ENCODE measurements at places on chromosomes 12 and 14.

GRCh38 chr12:94290353-94290752 lies 142.0 kb downstream of the PLXNC1 start:
- DNase-seq = no peak

DNA sequence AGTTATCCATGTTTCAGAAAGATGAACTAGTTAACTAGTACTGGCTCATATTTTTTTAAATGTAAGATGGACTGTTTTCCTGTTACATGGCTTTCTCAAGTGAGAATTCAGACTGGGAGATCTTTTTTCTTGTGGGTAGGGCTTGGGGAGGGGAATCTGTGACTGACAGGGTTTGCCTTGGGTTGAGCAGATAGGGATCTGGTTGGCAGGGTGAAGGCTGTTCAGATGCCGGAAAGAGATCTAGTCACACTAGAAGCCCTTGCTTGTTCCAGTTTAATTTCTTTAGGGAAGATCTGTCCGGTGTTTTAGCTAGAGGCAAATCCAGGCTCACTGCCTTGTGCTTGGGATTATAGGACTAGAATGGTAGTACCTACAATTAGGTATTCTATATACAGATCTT lies 63.2 kb downstream of the FBXO33 start:
- DNase-seq = no peak

- peak; percentile 13 for DNase-seq
Observed at GRCh38 chr12:60070552-60070951, 474.7 kb downstream of the SLC16A7 start.

GRCh38 chr14:32426586-32427388 lies 97.7 kb downstream of the AKAP6 start:
- DNase-seq = no peak

DNA sequence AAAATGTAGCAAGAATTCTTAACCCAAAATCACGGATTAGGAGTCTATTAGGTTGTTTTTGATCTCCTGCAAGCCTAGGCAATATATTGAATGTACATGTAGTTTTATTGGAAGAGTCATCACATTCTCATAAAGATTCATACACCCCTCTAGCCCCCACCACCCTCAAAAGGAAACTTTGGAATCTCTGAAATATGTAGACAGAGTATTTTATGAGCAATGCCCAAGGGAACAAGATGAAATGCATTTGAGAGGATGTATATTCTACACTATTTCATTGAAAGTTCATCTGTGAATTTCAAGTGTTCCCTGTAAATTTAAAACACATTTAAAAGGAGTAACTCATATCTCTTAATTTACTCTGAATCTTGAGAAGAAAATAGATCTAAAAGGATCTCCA lies 103.7 kb downstream of the SYT1 start:
- DNase-seq = peak; percentile 27

DNA sequence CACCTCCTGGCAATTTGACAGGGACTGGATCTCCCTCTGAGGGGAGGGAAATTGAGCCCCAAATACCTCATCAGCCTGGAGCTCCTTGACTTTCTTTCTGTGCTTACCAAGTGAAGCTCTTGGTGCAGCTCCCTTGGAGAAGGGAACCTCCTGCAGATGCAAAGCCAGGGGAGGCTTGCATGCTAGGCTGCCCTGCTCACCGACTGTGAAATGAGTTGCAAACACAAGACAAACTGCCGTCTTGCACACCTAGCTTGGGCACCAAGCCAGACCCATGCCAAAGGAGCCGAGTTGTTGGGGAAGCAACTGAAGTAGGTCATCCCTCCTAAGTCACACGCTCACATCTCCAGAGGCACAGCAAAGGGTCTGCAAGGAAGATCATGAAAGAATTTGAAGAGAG lies 95.2 kb downstream of the GTF2A1 start:
- DNase-seq = no peak

DNA sequence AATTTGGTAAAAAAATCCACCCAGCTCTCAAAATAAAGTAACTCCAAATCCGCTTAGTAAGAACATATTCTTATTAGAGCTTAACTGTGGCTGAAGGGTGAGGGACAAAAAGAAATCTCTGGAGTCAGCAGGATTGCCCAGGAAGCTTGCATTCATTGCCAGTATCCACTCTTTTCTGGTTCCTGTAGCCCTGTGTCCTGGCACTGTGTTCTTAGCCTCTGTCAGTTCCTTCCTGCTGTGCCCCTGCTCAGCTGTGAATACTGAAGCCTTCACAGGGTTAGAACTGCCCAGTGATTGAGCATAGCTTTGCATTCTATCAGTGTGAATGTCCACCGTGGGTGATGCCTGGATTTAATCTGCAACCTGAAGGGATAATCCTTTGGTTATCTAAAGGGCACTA lies 266.9 kb upstream of the PELI2 start:
- DNase-seq = no peak

GRCh38 chr12:81759190-81760051 lies at the start of gene PPFIA2:
Gene PPFIA2, minus strand, starts transcription at chr12:81759350.
- peak; percentile 40 for DNase-seq

DNA sequence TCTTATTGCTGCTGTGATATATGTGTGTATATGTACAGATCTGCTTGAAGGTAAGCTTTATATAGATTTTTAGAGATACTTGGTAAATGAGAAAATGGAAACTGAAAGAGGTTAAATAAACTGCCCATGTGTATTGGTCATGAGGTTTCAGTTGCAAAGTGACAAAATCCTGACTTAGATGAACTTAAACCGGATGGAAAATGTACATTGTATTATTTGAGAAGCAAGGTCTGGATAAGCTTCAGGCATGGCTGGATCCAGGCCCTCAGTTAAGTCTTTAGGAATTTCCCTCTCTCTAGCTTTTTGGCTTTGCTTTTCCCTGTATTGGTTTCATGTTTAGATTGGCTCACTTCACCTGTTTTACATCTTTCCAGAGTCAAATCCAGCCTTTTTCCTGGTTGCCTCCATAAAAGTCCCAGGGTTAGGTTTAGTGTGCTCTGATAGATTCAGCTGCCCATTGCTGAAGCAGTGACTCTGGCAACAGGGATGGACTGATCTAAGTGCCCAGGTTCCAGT lies 21.0 kb upstream of the MAP1LC3B2 start:
- no peak for DNase-seq

- DNase-seq = no peak
Observed at GRCh38 chr12:113990250-113991223, 24.4 kb upstream of the RBM19 start.

DNA sequence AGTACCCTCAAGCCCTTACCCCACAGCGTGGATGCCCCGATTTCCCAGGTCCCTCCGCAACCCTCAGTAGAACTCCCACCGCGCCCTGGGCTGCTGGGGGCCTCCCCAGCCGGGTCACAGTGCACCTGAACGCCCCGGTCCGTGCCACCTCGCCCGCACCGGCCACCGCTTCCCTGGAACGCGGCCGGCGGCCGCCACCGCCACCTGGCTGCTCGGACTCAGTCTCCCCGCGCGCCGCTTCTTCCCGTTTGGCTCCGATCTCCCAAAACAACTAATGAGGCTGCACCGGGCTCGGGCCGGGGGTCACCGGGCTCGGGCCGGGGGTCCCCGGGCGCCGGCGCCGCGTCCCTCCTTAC lies 1.0 kb downstream of the ITPK1 start:
- DNase-seq = no peak

GRCh38 chr12:115135800-115136211 lies 451.8 kb upstream of the TBX3 start:
- peak; percentile 55 for DNase-seq

GRCh38 chr12:20493934-20494333 lies 125.6 kb downstream of the PDE3A start:
- DNase-seq = peak; percentile 75

DNA sequence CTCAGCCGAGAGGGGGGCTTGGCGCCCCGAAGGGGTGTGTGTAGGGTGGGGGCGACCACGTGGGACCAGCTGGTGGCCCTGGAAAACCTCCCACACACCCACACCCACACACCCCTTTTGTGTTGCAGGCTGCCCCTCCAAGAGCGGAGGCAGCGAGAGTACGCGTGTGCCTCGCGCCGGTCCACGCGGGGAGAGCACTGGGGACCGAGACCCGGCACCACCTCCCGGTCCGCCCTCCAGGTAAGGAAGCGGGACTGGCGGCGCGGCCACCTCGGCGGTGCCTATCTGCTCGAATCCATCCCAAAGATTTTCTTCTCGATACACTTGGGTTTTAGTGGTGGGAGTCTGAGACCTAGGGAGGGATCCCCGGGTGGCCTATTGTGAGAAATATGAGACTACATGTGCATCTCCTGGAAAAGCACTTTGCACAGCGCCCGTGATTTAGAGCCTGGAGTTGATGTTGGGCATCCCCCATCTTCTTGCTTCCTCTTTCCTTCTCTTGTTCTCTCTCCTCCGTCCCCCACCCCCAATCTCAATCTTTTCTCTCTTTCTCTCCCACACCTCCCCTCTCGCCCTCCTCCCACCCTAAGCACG lies 393 bp downstream of the SYT1 start:
- DNase-seq = no peak

DNA sequence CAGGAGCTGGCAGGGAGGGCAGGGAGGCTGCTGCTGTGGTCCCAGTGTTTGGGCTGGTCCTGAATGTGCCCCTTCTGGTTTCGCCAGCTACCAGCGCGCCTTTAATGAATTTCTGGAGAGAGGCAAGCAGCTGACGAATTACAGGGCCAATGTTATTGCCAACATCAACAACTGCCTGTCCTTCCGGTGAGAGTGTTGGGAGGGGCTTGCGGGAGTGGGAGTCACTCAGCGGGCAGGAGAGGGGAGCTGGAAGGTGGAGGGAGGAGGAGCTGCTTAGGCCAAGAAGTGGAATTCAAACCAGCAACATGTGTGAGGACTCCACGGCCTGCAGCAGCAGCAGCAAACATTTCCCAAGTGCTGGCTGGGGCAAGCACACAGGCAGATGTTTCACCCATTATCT lies 7.7 kb downstream of the TNFAIP2 start:
- peak; percentile 64 for DNase-seq

DNA sequence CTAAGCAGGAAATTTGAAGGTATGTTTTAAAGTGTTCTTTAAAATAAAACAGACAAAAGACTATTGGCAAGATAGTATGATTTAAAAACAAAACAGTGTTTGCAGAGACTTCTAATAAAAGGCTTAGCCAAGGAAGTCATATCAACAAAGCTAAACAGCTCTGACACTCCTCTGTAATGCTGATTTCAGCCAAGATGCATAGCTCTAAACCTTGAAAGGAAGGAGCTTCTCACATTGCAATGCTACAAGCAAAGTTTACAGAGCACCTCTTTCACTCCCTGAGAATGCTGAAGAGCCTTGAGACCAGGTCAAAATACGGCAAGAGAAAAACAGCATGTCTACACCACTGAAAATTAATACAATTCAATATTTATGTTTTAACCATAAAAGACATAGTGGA lies 51.8 kb downstream of the PARP11 start:
- no peak for DNase-seq

DNA sequence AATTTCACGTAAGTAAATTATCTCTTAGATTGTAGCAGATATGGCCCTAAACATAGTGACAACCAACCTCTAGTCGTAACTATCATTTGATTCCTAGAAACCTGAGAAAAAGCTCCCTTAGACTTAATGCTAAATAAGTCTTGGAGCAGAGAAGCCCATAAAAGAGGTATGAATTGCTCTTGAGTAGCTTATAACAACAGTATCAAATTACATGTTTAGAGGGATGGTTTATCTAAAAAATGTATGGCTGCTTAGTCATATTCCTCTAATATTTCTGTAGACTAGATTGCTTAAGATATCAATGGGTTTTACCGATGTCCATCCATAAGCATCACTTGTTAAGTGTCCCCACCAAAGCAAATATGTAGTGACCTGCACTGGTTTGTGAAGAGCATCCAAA lies 259.7 kb downstream of the NELL2 start:
- peak; percentile 9 for DNase-seq

DNA sequence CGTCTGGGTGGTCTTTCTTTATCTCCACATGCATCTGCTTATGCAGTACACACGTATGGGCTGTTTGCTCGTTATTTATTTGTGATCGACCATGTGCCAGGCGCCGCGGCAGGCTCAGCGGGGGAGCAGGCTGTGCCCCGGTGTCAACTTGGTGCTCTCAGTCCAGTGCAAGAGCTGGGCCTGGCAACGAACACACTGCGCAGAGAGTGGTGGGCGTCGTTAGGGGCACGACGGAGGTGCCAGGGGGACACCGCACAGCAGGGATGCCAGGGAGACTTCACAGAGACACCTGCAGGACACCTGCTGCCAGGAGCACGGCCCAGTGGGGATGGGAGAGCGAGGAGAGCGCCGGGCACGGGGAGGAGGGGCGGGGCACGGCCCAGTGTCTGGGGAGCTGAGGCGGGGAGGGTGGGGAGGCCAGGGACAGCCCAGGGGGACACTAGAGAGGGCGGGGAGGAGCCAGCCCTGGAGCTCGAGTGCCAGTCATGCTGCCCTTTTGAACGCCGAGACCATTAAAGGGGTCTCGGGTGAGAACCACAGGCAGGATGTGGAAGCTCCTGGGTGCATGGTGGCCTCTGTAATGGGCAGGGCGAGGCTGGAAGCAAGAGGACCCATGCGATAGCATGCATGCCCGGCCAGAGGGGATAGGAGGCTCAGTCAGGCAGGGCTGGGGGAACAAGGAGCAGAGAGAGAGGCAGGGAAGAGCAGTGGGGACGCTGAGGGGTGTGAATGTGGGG lies 652 bp upstream of the LRCOL1 start:
- no peak for DNase-seq

DNA sequence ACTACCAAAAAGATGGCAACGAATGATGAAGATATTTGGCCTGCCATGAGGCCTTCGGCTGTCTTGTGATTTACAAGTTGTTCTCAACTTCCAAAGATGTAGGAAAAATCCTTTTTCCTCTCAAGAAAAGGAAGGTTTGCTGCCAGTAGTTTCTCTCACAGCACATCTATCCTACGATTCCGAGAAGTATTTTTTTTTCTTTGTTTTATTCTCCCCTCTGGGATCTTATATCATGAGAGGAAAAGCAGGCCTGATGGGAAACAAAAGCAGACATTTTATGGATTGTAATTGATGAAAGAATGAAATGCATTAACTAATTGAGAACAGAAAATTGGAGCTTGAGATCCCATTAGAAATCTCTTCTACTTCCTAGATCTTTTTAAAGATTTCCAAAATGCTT lies 1197.9 kb upstream of the SEL1L start:
- no peak for DNase-seq

Data from fibroblast of skin of right biceps (primary cell).